ENCODE measurements at places on chromosomes 7 and 10.

GRCh38 chr7:100753750-100754149 lies 20.4 kb downstream of the ZAN start:
- DNase-seq: no peak

DNA sequence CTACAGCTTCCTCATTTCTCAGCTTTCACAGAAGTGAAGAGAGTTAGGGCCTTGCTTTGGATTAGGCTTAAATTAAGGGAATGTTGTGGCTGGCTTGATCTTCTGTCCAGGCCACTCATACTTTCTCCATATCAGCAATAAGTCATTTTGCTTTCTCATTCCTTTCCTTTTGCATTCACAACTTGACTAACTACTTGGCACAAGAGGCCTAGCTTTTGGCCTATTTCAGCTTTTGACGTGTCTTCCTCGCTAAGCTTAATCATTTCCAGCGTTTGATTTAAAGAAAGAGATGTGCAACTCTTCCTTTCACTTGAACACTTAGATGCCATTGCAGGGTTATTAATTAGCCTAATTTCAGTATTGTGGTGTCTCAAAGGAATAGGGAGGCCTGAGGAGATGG lies 712.0 kb downstream of the INHBA start:
- no peak for DNase-seq

DNA sequence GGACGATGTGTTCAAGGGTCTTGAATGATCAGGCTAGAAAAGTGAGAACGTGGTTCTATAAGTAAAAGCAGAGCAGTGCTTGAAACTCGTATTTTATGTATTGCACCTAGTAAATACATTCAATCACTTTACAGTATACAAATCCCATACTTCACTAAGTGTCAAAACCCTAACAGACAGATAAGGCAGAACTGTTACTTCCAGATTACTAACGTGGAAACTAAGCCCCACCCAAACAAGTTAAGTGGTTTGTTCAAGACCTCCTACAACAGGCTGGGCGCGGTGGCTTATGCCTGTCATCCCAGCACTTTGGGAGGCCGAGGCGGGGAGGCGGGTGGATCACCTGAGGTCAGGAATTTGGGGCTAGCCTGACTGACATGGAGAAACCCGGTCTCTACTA lies 9.2 kb upstream of the MYO1G start:
- no peak for DNase-seq

DNA sequence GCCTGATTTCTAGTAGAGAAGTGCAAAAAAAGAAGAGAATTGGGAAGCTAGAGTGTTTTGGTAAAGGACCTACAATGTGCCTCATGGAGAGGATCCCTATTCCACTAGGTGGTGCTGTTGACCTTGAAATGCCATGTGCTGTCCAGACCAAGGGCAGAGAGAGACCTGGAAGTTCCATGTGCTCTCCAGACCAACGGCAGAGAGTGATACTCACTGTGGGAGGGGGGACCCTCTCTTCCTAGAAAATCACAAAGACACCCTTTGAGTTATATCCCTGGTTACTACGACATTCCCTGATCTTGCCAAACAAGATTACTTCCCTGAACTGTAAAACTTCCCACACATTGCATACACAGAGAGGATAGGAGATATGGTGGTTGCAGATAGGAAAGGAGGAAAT lies 212.7 kb upstream of the ZNF804B start:
- peak; percentile 34 for DNase-seq

- no peak for DNase-seq
These were observed 302.2 kb downstream of the PTPRN2 start for GRCh38 chr7:158285383-158285770.

GRCh38 chr7:55588379-55588699 lies 16.0 kb upstream of the VOPP1 start:
- no peak for DNase-seq

- no peak for DNase-seq
These were observed 13.8 kb downstream of the CYTH3 start for GRCh38 chr7:6258440-6259182.

Measured in stimulated activated CD4-positive, alpha-beta T cell treated with anti-CD3 and anti-CD28 coated beads, Interleukin-15, amount 100 ng/mL, for 24 hours (primary cell).